ENCODE measurements at places on chromosomes 6 and 20.
A peak's percentile ranks its signal among the peaks of the same experiment; 100 is the strongest.

- no peak for DNase-seq
These were observed 16.6 kb downstream of the NRSN2 start for GRCh38 chr20:363319-364078.

DNA sequence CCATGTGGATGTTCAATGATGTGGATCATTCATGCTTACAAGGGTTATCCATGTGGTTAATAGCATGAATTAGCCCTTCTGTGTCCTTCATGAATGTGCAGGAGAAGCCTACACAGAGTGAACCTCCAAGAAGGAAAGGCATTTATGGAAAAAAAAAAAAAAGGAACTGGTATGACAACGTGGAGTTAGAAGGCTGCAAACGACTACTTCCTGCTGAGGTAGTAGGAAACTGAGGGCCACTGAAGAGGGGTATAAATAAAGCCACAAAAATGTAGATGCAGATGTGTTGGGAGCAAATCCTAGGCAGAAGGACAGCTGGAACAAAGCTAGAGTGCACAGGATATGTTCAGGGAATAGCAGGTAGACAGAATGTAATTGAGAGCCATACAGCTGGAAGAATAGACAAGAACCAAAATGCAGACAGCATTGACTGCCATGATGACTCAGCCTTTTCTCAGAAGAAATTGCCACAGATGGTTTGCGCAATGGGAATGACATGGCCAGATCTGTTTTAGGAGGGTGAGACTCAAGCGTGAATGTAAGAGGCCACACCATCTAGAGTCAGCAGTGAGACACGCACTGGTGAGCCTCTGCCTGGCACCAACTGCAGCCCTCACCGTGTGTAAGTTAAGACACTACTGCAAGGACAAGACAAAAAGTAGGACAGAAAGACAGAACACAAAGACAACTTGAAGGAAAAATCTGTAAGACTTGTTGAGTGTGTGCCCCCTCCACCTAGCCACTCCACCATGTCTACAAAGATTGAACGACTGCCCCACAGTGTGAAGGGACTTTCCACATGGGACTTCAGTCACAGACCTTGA lies 79.8 kb downstream of the KIF13A start:
- DNase-seq, result peak; percentile 42

DNA sequence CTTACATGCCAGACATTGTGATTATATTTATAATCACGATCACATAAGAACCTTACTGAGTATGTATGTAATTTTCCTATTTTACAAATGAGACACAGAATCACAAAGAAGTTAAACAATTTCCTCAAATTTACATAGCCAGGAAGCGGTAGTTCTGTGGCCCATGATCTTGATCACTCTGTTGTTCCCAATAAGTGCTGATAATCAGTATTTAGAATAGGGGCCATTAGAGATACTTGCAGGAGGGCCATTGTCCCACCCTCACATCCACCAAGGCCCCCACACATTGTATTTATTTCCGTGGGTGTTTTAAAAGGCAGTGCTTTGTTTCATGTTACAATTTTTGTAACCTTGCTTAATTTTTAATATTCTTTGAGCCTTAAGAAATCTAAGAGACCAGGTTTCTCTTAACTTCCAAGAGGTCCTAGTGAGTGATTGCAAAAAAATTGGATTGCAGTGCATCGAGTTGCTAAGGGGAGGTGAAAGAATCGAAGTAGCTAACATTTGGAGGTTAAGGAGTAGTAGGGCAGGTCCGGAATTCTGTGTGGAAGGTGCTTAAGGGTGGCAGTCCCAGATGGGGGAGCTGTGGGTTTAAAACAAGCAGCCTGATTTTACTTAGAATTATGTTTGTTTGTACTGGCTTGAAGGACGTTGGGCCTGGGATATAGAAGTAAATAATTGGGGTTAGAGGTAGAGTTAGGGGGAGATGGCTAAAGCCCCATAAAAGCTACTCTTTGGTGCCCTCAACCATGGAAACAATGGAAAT lies 339.4 kb downstream of the CDKAL1 start:
- no peak for DNase-seq

- no peak for DNase-seq
These were observed 880.4 kb upstream of the MAN1A1 start for GRCh38 chr6:120230008-120230407.

GRCh38 chr6:41972826-41973225 lies 31.2 kb upstream of the CCND3 start:
- no peak for DNase-seq

- peak; percentile 38 for DNase-seq
These were observed 25.9 kb upstream of the EFHC1 start for GRCh38 chr6:52394251-52394666.

- DNase-seq, result no peak
These were observed 429.3 kb downstream of the PHF3 start for GRCh38 chr6:64064919-64065318.

DNA sequence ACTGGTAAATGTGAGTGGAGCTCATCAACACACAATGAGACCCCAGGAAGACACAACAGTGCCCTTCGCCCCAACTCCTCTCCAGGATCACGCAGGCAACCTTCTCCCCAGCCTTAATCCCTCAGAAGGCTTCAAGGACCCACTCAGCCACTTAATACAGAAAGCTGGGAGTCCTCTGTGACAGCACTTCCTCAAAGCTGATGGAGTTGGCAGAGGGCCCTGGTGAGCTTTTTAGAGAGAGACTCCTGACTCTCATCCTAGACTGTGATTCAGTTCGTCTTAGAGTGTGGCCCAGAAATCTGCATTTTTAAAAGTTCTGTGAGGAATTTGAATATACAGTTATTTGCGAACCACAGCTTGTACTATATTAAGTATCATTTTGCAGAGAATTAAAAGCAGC lies 187.7 kb downstream of the UST start:
- no peak for DNase-seq

GRCh38 chr6:83042467-83043053 lies 23.1 kb downstream of the UBE3D start:
- DNase-seq, result no peak

DNA sequence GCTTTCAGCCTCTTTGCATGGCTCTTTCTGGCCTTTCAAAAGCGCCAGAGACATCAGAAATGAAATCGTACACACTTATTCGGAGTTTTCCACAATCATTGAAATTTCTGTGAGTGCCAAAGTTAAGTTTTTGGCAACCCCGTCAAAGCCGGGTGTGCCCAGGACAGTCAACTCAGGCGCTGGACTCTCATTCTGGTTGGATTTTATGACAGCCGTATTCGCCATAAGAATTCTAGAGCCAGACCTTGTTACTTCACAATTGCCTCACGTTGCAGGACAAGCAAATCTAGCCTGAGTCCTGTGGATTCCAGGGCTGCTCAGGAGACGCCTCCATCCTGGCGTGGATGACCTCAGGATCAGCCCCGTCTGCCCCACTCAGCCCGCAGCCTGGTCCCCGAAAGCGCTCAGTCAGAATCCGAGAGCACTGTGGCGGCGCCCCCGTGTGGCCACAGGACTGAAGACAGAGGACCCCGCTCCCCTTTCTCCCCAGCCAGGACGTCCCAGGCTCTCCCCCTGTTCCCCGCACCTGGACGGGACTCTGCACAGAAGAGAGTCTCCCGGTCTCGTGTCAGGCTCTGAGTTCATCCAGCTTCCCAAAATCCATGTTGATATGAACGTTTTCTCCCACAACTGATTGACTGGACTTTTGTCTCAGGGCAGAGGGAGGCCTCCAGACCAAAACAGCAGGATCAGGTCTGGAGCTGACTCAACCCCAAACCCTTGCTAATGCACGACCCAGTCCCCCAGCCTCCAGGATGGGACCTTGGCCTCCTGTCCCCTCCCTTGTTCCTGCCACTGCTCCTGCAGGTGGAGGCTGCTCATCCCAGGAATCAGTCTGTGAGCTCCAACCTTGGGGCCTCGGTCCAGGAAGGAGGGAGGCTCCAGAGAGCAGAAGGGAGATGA lies 38.2 kb downstream of the MICA start:
- peak; percentile 79 for DNase-seq

DNA sequence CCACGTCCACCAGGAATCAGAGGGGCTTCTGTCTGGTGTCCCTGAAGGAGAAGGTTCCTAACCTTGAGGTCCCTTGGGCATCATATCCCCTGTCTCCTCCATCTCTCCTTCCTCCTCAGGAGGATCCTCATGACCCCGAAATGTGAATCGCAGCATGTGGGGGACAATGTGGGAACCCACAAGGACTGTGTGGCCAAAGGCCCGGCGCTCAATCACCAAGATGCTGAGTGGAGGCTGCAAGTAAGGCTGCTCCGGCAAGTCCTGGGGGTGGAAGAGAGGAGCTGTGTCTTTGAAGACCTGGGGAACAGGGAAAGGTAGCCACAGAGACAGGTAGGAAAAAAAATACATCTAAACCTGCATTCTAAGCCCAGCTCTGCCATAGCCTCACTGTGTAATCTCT lies 36.4 kb upstream of the SPAG4 start:
- no peak for DNase-seq

DNA sequence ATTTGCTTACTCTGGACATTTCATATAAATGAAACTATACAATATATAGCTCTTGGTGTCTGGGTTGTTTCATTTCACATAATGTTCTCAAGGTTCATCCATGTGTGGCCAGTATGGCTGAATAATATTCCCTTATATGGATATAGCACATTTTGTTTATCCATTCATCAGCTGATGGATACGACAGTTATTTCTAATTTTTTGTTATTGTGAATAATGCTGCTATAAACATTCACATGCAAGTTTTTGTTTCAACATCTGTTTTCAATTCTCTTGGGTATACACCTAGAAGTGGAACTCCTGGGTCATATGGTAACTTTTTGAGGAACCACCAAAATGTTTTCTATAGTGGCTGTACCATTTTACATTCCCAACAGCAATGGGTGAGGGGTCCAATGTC lies 101.1 kb downstream of the CDK19 start:
- no peak for DNase-seq

GRCh38 chr6:68709091-68709490 lies 74.0 kb downstream of the ADGRB3 start:
- no peak for DNase-seq

DNA sequence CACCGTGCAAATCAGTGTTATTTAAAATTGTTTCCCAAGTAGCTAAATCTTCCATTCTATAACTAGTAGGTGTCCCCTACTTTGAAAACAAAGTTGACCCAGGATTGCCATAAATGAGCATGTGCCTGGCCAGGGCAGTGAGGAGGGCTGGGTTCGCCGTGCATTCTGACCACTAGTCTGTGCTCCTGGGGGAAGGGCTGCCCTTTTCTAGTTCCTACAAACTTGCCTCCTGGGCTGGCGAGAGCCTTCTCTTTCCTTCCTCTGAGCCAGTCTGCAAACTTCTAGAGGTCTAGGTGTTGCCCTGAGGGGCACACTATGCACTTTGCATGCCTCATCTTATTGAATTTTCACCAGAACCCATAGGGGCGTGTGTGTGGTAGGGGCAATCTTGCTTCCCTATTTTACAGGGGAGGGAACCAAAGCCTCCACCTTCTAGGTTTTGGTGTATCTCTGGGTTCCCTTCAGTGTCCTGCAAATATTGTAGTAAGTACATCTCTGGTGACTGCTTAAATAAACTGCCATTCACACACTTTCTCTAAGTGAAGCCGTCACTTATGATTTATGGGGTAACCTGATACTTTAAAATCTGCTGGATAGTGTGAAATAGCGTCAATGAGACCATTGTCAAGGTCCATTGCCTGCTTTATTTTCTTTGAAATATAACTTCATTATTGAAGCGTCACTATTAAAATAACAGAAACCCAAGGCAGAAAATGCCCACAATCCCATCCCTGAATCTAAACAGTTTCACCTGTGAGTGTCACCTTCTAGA lies 42.2 kb downstream of the CDH26 start:
- no peak for DNase-seq

DNA sequence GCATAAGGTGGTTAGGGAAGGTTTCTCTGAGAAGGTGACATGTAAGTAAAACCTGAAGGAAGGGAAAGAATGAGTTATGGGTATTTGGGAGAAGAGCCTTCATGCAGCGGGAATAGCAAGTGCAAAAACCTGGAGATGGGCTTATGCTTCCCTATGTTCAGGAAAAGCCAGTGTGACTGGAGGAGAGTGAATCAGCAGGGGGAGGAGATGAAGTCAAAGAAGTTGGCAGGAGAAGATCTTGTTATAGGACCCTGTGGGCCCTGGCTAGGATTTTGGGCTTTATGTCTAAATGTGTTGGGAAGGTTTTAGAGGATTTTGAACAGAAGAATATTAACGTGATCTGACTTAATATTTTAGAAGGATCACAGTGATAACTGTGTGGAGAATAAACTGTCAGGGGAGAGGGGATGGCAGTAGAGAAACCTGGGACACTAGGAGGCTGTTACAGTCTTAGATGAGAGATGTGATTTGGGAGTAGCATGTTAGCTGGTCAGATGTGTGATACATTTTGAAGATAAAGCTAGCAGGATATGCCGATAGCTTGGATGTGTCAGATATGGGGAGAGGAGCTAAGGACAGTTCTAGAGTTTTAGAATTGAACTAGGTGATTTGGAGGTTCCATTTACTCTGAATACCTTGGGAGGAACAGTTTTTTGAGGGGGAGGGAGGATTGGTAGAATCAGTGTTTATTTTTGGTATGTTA lies 41.0 kb downstream of the PHF3 start:
- no peak for DNase-seq

DNA sequence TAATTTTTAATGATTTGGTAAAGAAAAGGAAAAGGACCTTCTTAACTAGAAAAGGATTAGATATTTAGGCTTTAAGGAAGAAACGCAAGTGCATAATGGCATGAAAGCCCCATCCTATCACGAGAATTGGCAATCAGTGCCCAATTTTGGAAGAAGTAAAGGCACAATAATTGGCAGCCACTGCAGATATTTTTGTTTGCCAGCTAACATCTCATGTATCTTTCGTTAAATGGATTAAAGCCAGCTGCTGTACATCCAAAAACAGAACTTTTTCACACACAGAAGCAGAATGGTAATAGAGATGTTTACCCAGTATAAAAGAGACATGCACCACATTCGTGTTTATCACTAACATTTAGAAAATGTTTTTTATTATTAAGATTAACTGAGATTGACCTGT lies 180.3 kb downstream of the C6orf118 start:
- no peak for DNase-seq
